ENCODE measurements at places on chromosomes 3 and 15.

DNA sequence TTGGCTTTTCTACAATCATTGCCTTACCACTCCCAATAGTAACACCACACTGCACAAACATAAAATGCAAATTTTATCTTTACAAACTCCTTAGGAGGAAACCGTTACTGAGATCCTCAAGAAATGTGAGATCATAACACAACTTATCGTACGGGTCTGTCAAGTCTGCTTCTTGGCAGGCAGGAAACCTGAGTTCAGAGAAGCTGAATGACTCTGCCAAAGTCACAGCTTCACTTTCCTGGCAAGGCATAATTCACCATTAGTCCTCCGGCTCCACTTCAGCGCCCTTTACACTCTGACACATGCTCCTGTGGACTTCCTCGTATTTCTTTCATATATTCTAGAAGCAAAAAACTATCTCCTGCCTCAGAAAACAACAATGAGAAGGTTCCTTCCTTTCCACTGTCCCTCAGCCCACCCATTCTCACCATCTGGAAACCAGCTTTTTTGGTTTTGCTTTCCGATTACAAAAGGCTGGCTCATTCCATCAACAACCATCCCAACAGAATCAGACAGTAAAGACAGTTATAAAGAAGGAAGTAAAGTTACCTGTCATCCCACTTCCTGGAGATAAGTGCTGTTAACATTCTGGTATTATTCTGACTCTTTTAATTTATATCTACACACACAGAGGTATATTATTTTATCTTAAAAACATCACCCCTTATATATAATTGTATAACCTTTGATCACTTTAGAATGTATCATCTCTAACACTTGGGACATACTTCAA, 223.4 kb downstream of the STT3B start:
- no peak for DNase-seq

DNA sequence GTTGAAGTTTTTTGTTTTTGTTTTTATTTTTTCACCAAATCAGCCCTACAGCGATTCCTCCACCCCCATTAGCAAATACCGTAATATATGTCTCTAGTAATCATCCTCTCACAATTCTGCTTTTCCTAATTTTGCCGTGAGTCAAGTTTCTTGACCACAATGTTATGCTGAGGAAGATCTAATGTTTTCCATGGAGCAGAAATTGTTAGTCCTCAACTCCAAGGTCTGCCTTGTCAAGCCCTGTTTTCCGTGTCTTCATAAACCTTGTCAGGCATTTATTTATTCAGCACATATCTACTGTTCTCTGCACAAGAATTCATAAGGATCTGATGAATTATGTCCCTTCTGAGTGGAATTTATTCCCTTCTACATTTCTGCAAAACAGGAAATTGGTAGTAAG, 372.8 kb downstream of the RBMS3 start:
- DNase-seq = no peak

- DNase-seq = no peak
These were observed 461.6 kb downstream of the WDR72 start for GRCh38 chr15:53297828-53298227.

GRCh38 chr15:74380361-74381189, 13.1 kb upstream of the CYP11A1 start:
- DNase-seq = no peak

- DNase-seq = no peak
These were observed 28.3 kb downstream of the PLXND1 start for GRCh38 chr3:129577925-129578786.

- no peak for DNase-seq
These were observed 147.5 kb upstream of the THBS1 start for GRCh38 chr15:39433376-39433775.

GRCh38 chr3:188400494-188401243, 246.7 kb downstream of the LPP start:
- no peak for DNase-seq

- no peak for DNase-seq
These were observed 18.9 kb upstream of the ARRDC4 start for GRCh38 chr15:97941572-97941971.

DNA sequence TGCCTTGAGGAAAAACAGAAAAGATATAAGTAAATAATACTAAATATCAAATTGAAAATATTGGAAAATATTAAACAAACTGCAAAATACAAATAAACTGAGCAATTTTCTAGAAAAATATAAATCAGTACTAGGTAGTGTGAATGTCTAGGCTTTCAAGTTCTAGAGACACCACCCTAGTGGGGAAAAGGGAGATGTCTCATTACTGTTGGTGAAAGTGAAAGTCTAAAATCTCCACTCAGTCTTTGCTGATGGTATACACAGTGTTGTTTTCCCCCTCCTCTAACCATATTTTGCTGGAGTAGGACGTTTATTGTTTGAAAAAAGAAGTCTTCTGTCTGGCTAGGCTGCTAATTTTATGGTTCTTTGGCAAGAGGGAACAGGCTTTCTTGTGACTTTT, 1368.9 kb downstream of the OTOL1 start:
- DNase-seq = no peak

DNA sequence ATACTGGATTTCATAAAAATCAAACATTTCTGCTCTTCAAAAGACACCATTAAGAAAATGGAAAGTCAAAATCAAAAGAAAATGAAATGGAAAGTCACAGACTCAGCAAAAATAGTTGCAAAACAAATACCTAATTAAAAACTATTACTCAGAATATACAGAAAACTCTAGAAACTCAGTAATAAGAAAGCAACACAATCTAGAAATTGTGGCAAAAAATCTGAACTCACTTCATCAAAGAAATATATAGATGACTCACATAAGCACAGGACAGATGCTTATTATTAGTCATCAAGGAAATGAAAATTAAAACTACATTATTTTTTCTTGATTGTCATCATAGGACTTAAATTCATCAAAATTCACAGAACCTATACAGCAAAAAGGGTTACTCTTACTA, 430.0 kb downstream of the SHQ1 start:
- DNase-seq = no peak

DNA sequence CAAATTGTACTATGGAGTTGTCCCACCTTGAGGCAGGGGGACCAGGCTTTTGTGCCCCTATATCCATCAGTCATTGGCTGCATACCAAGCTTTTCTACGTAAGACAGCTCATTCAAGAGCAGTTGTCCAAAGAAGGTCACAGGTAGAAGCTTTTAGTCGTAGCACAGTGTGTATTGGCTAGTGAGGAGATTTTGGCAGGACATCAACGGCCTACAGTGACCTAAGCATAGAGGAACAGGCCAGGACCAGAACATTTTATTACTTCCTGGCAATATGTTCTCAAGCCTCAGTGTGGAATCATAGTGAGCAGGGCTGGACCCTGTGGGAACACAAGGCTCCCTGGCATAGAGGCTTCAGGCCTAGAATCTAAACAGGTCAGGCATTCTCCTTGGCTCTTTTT, 105.4 kb upstream of the ANKRD28 start:
- DNase-seq = peak; percentile 19

DNA sequence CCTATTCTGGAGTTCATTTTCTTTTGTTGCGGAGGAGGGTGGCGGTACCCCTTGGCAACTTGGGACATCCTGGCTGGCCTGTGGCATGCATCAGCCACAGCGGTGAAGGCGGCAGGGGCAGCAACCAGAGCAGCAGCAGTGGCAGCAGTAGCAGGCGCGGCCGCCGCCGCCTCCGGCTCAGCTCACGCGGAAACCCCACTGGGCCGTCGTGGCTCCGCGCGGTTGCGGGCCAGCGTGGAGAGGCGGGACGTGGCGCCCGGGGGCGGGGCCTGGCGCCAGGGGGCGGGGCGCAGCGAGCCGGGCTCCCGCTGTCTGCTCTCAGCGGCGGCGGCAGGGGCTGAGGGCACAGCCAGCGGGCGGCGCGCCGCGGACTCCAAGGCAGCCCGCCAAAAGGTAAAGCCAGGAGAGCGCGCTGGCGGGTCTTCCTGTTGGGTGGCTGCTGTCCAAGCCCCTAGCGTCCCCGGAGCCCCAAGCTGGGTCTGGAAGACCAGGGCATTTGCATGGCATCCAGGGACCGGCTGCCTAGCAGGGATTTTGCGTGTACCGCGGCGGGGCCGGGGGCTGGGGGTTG, 334.4 kb upstream of the THRB start:
- no peak for DNase-seq

DNA sequence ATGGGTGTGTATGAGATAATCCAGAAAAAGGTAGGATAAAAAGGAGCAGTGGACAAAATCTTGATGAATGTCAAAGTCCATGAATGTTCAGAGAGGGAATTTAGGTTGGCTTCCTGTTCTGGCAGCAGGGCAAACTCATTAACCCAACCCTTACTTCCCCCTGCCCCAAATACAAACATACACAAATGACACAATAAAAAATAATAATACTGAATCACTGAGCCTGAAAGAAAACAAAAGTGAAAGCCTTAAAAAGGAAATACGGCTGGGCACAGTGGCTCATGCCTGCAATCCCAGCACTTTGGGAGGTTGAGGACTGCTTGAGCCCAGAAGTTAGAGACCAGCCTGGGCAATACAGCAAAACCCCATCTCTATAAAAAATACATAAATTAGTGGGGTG, 62.9 kb downstream of the GPR176 start:
- no peak for DNase-seq

GRCh38 chr3:148975248-148975647, 16.1 kb upstream of the GYG1 start:
- no peak for DNase-seq
